ENCODE measurements at places on chromosomes 6 and 20.

DNA sequence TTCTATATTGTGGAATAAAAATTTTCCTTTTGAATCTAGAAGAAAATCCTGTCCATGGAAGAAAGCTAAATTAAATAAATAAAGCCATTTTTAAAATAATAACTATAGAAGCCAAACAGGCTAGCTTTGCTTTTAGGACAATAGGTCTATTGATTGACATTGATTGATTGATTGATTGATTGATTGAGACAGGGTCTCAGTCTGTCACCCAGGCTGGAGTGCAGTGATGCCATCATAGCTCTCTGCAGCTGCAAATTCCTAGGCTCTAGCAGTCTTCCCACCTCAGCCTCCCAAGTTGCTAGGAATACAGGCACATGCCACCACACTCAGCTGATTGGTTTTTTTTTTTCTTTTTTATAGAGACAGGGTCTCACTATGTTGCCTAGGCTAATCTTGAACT, 97.9 kb downstream of the COL12A1 start:
- DNase-seq = no peak

- no peak for DNase-seq
Measured at GRCh38 chr6:117233145-117233544, 32.2 kb upstream of the VGLL2 start.

DNA sequence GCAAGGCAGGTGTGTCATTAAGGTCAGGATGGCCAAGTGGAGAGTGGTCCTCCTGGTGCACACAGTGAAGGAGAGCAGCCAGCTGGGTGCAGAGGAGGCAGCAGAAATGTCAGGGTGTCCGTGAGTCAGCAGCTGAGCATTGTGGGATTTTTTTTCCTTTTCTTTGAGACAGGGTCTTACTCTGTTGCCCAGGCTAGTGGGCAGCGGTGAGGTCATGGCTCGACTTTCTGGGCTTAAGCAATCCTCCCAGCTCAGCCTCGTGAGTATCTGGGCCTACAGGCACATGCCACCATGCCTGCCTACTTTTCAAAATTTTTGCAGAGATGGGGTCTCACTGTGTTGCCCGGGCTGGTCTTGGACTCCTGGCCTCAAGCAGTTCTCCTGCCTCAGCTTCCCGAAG, 16.0 kb downstream of the ARID1B start:
- no peak for DNase-seq

- DNase-seq = no peak
Measured at GRCh38 chr6:147061252-147061651, 143.0 kb upstream of the STXBP5 start.

All from SIG-M5 (cell line).